Skeletal muscle cell (primary cell): ENCODE measurements at places on chromosomes 7 and 10.

GRCh38 chr10:42578019-42578418 lies 60.4 kb downstream of the ZNF33B start:
- DNase-seq = no peak

DNA sequence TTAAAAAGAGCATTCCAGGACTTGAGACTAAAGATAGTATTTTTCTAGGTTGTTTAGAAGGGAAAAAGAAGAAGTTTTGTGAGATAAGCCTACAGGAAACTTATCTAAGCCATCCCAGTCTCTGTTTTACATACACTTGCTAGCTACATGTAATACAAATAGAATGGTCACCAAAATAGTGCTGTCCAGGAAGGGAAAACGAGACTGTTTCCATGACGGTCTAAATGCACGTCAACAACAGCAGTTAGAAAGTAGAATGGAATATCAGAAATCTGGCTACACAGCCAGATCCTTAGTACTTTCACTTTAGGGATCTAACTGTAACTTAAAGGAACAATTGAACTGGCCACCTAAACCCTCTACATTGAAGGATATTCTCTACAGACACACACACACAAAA lies 117.6 kb downstream of the TSPAN12 start:
- DNase-seq = peak; percentile 4

GRCh38 chr10:42992156-42992956 lies 84.5 kb upstream of the RET start:
- DNase-seq = no peak

- DNase-seq = no peak
Observed at GRCh38 chr10:1009071-1009494, 16.6 kb downstream of the IDI2 start.

- no peak for DNase-seq
Observed at GRCh38 chr10:122662231-122662630, 37.4 kb downstream of the C10orf120 start.

- no peak for DNase-seq
Observed at GRCh38 chr7:117271566-117271965, 51.3 kb downstream of the WNT2 start.

DNA sequence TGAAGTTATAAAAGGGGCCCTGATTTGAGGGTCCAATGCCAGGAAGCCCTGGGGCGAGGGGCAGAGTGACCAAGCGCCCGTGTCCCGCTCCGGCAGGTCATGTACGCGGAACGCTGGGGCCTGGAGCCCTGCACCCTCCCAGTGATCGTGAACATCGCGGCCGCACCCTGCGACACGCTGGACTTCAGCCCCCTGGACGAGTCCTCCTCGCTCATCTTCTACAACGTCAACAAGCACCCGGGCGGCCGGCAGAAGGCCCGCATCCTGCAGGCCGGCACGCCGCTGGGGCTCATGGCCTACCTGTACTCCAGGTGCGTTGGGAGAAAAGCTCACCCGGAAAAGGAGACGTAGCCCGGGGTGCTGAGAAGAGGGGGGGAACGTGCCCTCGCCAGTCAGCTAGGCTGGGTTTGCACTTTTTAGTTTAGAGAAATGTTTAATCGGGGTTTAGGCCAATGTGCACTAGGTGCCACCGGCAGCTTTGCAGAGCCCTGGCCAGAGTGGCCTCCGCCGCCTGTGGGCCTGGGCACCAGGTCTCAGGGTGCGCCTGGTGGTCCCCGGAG lies 22.9 kb upstream of the UTF1 start:
- DNase-seq = no peak

GRCh38 chr10:91787810-91788209 lies 10.4 kb upstream of the TNKS2 start:
- no peak for DNase-seq

DNA sequence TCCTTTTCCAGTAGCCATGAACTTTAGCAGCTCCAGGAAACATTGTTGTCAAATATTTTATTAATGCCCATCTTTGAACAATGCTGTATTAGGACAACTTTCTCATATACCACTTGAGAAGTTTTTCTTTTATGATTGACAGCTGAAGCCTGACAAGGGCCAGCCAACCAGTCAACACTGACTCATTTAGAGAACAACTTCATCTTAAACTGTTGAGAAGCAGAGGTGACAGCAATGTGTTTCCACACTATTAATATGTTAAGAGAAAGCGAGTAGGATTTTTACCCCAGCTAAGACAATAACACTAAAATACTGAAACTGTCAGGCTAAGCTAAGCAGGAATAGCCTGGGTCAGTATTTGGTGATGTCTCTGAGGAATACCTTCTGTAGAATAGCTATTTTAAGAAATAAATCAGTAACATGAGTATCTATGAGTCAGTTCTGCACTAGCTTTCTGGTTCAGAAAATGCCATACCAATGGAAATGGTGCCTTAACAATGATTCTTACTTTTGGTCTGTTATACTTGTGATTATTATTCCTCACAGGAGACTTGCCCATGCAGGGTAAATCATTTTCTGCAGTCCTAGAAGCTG lies 168.8 kb upstream of the POT1 start:
- DNase-seq = no peak
